SHP77 (cell line): ENCODE measurements at places on chromosomes 13 and 19.

GRCh38 chr19:43465468-43466120, at the start of gene LYPD3:
LYPD3 (minus strand) TSS chr19:43465608; CDS start chr19:43465571, 37 bp downstream.
- no peak for DNase-seq

DNA sequence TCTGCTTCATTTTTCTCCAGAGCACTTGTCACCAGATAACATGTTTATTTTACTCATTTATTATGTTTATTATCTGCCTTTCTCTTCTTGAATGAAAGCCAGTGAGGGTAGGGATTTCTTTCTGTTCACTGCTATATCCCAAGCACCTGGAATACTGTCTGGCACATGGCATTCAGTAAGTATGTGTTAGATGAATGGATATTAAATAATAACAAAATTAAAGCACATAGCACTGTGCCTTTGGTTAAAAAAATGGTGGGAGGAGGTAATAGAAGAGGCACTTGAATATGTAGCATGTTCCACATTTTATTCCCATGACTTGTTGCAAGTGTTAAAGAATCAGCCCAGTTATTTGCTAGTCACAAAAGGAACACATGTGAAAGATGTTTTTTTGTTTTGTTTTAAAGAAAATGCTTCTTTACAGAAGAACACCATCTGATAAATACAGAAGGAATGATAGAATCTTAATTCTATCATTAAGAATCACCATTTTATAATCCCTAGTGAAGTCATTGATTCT, 151.0 kb downstream of the DLEU7 start:
- no peak for DNase-seq

- no peak for DNase-seq
Measured at GRCh38 chr19:58183817-58184215, 955 bp downstream of the ZNF274 start.

DNA sequence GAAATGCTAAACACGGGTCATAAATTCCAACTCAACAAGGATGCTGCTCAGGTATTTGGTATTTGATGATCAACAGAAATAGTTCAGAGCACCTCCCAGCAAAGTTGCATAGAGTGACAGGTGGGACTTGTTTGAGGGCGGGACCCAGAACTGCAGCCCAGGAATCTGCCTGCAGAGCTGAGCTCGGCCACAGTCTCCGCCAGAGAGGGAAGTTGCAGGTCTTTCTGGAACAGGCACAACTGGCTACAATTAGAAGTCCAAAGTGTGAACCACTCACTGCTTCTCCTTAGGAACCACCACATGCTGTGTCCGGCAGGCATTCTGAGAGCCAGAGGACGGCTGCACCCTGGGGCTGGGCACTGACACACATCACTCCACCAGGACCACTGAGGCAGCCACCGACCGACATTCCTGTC, 1.1 kb downstream of the SLC15A1 start:
- DNase-seq, result no peak

DNA sequence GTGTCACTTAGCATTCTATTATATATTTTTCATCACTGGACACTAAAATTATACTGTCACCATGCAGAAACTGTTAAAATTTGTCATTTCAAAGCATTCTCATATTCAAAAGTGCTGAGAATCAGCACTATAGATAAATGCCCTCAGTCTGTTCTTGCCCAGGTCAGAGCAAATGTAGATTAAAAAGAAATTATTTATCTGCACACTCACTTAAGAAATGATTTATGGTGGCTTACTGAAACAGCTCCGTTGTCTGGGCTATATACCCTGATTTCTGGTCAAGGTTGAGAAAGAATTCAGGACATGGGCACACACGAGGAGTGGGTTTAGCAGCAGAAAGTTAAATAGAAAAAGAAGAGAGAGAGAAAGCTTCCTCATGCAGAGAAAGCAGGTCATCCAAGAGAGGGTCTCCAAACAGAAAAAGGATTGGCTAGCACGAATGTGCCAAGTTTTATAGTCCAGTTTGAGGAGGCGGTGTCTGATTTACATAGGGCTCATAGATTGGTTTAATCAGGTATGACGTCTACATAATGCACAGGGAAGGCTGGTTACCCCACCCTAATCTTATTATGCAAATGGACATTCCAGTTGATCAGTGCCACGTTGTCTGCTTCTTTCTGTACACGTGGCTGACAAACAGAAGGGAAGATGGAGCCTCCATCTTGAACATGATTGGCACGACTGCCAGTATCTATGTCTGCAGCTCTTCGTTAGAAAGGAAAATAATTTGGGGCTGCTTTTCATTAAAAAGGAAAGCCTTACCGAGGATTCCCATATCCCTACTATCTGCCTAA, 47.3 kb upstream of the N4BP2L1 start:
- no peak for DNase-seq

DNA sequence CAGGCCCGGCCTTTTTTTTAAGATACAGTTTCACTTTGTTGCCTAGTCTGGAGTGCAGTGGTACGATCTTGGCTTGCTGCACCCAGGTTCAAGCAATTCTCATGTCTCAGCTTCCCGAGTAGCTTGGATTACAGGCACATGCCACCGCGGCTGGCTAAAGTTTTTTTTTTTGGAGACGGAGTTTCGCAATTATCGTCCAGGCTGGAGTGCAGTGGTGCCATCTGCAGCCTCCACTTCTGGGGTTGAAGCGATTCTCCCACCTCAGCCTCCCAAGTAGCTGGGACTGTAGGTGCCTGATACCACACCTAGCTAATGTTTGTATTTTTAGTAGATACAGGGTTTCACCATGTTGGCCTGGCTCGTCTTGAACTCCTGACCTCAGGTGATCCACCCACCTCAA, 4.9 kb upstream of the CARM1 start:
- DNase-seq, result no peak

DNA sequence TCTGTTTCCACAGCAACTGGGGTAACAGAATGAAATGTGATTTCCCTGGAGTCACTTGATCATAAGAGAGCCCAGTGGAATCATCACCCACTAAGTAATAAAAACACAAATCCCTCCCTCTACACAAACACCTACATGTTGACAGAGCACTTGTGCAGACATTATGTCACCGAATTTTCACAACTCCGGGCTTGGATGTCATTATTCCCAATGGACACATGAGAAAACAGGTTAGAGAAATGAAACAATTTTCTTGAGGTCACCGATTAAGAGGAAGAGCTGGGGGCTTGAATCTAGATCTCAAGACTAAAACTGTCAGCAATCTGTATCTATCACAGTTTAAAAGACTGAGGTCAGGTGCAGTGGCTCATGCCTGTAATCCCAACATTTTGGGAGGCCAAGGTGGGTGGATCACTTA, 3.1 kb downstream of the XRCC1 start:
- DNase-seq, result peak; percentile 44

DNA sequence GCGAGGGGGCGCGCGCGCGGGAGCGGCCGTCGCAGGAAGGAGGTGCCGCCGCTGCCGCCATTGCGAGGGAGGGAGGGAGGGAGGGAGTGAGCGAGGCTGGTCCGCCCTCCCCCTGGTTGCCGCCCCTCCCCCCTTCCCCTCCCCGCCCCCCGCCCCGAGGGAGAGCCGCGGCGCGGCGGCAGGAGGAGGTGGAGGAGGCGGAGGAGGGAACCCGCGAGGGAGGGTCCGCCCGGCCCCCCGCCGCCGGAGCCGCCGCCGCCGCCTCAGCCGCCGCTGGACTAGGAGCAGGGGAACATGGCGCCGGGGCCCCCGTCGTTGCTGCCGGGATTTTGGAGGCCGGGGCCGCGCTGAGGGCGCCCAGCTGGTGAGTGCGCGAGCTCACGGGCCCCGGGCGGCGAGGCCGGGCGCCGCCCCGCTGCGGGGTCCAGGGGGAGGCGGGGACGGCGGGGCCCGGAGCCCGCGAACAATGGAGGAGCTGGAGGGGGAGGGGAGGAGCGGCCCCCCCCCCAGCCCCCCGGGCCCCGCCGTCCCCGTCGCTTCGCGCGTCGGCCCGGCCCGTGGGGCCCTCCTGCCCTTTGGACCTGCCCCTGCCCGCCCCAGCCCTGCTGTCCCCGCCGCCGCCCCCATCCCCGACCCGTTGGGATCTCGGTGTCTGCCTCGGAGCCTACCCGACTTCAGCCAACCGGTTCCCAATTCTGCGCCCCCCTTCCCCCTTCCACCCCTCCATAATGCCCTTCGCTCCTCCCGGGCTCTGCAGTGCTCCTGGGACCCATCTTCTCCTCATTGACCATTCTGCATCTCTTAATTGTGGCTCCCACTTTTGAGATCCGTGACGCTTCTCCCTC, at the start of gene ARHGAP35:
ARHGAP35 (plus strand) TSS at position 152 of the 845 bp plus-strand sequence. CDS start 57,679 bp downstream, outside the sequence.
- DNase-seq, result no peak

DNA sequence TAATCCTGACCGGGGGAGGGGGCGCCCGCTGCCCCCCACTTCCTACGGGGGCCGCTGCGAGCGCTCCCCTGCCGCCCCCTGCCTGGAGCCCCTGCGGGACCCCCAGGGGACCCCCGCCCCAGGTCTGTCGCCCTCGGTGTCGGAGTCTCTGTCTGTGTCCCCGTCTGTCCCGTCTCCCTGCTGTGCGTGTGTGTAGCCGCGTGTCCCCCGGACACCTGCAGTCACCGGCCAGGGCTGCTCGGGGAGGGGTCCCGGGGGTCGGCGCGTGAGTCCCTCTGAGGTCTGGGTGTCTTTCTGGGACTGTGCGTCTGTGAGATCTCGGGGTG, 7.7 kb upstream of the NFIC start:
- DNase-seq, result no peak

DNA sequence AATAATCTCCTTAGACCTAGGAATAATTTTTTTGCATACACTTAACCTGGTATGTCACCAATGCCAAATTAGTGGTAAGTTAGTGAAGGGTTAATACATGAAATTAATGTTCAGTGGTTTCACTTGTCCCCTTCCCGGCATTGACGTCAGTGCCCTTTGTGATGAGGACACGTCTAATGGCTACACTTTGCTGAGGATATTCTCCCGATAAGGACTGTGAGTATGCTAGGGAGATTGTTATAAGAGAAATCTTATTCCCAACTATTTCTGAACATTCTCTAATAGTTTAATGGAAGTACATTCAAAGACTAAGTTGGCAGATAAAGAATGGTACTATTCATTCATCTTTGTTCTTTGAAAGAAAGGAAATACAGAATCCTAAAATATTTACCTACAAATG, 102.4 kb downstream of the TNFRSF19 start:
- peak; percentile 95 for DNase-seq

GRCh38 chr13:33276570-33276969, 9.0 kb downstream of the STARD13 start:
- DNase-seq, result no peak

DNA sequence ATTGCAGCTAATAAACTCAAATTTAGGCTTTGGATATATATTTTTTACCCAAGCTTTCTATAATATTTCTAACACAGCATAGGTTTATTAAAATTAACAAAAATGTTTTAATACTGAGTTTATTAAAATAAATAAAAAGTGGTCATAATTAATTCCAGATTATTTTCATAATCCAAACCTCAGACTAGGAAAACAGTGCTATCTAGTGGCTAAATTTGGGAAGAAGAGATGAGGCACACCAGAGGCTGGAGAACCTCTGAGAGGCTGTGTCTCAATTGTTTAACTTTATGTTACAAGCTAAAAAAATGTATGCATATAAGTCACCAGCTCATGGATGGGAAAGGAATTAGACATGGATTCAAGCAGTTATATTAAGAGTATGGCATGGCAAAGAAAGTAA, 392.5 kb downstream of the DIAPH3 start:
- no peak for DNase-seq

- DNase-seq, result no peak
Measured at GRCh38 chr13:40963927-40964326, 55.2 kb downstream of the ELF1 start.
